ENCODE measurements at places on chromosomes 11 and 22. TPM values are rescaled to one million over a fixed set of nuclear protein-coding genes. Genes with fewer than 3 reads are reported as not detected.

Gene MED17
- polyA plus RNA-seq, result 10.4 TPM

Gene MS4A12
- polyA plus RNA-seq, result 0.10 TPM

Gene BAIAP2L2
- polyA plus RNA-seq, result 1.2 TPM

Gene NPAS4
- polyA plus RNA-seq, result 0.72 TPM

Gene ZDHHC8
- 32.2 TPM for polyA plus RNA-seq

Gene SDF2L1
- polyA plus RNA-seq, result 10.9 TPM

Gene MRPL21
- 57.2 TPM for polyA plus RNA-seq

Gene SIAE
- polyA plus RNA-seq, result 42.1 TPM

Gene PTPRCAP
- 0.27 TPM for polyA plus RNA-seq

Gene E2F8
- polyA plus RNA-seq, result 2.0 TPM

Gene ALG12
- 5.5 TPM for polyA plus RNA-seq

Gene CASP1
- polyA plus RNA-seq, result 15.4 TPM

Gene SHANK2
- 0.37 TPM for polyA plus RNA-seq

Gene PHF21A
- 18.5 TPM for polyA plus RNA-seq

Gene HOATZ
- polyA plus RNA-seq, result not detected

DNA sequence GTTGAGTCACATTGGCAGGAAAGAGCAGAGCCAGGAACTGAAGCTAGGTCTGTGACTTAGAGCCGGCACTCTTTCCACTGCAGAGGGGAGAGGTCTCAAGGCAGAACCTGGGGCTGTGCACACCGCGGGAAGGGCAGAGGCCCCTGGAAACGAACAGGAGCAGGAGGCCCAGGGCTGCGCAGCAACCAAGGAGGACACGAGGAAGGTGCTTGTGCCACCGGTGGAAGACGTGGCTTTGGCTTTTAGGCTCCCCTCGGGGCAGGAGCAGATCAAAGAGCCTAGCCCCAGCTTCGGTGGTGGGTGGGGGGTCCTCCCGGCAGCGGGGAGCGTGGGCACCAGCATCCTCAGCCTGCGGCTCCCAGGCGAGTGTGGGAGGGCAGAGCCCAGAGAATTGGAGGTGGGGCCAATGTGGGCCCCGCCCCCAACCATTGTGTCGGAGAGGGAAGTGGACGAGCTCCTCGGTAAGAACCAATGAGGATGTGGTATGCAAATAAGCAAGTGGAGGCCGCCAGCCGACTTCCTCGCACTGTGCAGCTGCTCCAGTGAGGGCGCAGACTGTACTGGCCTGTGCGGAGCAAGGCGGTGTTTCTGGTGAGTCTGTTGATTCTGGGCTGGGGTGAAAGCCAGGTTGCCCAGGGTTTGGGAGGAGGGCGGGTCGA, at the start of gene CCDC116:
CCDC116 (plus strand) TSS at position 524 of the 659 bp plus-strand sequence. CDS start 422 bp downstream, outside the sequence.
- DNase-seq, result no peak

GRCh38 chr11:11152877-11153276, 200.2 kb downstream of the CSNK2A3 start:
- no peak for DNase-seq

GRCh38 chr22:46276563-46276962, 8.8 kb downstream of the TTC38 start:
- no peak for DNase-seq

GRCh38 chr11:69358398-69359020, 64.6 kb downstream of the MYEOV start:
- DNase-seq, result no peak

- DNase-seq, result no peak
Measured at GRCh38 chr22:24353121-24353520, 74.3 kb upstream of the ADORA2A start.

- DNase-seq, result no peak
Measured at GRCh38 chr11:122715548-122716440, 60.3 kb downstream of the UBASH3B start.

DNA sequence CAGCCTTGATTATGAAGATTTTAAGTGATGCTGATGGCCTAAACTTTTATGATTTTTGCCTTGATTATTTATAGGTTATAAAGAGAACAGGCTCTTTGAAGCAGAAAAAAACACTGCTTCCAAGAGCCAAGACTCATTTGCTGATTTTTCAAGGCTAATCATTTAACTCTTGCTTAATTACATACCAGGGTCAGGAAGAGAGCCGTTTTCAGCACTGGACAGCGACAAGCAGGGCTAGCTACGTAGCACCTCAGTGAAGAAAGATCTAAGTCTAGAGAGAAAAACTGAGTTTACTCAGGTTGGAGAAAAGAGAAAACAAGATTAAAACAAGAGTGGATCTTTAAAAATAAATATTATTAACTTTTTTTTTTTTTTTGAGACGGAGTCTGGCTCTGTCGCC, 615.4 kb upstream of the B3GAT1 start:
- DNase-seq, result no peak

GRCh38 chr11:65169164-65169641, 830 bp upstream of the SPDYC start:
- DNase-seq, result no peak

GRCh38 chr11:2428322-2428795, 16.0 kb downstream of the TRPM5 start:
- no peak for DNase-seq

GRCh38 chr22:43150731-43151206, 590 bp upstream of the TSPO start:
- no peak for DNase-seq

GRCh38 chr22:27995801-27996528, 76.9 kb upstream of the PITPNB start:
- no peak for DNase-seq

GRCh38 chr11:61963016-61963281, 4.5 kb downstream of the FTH1 start:
- DNase-seq, result no peak

DNA sequence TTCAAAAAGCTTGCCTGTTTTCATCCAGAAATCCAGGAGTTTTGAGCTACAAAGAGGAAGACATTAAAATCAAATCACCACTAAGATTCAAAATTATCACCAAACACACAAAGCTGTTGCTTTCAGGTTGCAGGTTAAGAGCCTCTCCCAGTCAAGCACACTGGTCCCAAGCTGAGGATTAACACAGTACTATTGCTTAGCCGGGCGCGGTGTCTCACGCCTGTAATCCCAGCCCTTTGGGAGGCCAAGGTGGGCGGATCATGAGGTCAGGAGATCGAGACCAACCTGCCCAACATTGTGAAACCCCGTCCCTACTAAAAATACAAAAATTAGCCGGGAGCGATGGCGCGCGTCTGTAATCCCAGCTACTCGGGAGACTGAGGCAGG, 1165.1 kb downstream of the LRRC4C start:
- no peak for DNase-seq

DNA sequence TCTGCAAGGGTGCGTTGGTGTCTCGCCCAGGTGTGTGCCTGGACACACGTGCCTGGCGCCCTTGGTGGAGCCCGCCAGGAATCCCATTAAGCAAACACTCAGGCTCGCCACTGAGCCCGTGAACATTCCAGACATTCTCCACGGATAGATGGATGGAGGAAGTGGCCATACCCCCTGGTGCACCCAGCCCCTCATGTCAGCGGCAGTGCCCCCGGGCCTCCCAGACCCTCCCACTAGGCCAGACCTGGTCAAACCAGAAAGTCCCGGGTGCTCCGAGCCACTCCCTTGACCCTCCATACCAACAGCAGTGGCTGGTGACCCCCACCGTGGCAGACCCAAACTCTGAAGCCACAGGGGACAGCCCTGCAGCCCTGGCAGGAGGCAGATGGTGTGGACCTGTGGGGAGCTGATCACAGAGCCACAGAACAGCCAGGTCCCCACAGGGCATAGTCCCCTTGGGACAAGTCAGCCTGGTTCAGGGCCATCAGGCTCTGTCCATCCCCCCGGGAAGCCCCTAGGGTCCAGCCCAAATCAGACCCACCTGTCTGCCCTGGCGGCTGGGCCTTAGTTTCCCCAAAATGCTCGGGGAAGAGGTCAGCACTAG, 1.9 kb downstream of the EPS8L2 start:
- no peak for DNase-seq

- DNase-seq, result no peak
Measured at GRCh38 chr11:70443773-70444030, 45.4 kb downstream of the CTTN start.

- DNase-seq, result no peak
Measured at GRCh38 chr22:22242488-22242887, 2.1 kb upstream of the VPREB1 start.

- no peak for DNase-seq
Measured at GRCh38 chr11:910044-910588, 494 bp downstream of the CHID1 start.

DNA sequence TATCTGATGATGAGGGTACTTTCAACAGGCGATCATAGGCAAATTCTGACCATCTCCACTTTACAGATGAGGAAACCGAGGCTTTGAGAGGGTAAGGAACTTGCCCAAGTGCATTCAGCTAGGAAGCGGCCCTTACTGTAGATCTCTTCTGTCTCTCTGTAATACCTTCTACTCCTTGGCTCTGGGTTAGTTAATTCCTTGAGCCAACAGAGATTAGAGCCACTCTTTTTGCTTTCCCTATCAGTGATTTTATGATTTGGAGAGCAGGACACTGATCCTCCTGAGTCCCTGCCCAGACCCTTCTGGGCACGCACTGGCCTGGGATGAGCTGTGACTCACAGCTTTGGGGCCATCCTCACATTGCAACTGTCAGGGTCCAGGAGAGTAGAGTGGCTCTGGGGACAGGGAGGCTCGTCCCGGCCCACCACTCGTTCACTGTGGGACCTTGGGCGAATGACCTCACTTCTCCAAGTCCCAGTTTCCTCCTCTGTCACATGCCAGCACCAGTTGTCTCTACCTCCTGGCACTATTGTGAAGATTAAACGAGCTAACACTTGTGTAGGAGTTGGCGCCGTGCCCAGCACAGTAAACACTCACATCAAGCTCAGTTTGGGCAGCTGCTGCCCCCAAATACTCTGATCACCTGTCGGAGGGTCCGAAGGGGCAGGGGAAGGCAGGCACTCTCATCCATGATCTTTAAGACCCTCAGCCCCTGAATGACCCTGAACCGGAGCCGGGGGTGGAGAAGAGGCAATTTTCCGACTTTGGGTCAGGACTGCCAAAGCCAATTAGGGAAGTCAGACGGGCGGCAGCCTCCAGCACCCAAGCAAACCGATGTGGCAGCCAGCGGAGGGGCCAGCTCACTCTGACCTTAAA, 235.0 kb downstream of the MIAT start:
- no peak for DNase-seq

DNA sequence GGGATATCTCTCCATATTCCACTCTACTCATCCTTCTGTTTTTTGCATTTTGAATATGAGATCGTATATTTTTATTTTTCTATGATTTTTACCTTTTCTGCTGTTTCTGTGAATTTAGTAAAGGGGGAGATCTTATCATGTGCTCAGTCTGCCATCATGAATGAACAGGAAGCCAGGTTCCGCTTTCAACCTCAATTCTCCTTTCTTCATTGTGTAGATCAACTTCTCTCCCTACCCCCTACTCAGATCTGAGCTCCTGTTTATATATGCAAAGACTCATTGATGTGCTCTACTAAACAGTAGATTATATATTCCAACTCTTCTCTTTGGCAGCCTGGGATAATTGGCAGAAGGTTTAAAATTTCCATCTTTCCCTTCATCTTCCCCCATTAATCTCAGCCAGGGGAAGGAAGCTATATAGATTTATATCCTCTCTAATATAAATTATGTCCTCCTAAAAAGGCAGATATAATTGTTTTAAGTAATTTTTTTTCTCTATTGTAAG, 336.7 kb upstream of the PLET1 start:
- no peak for DNase-seq

DNA sequence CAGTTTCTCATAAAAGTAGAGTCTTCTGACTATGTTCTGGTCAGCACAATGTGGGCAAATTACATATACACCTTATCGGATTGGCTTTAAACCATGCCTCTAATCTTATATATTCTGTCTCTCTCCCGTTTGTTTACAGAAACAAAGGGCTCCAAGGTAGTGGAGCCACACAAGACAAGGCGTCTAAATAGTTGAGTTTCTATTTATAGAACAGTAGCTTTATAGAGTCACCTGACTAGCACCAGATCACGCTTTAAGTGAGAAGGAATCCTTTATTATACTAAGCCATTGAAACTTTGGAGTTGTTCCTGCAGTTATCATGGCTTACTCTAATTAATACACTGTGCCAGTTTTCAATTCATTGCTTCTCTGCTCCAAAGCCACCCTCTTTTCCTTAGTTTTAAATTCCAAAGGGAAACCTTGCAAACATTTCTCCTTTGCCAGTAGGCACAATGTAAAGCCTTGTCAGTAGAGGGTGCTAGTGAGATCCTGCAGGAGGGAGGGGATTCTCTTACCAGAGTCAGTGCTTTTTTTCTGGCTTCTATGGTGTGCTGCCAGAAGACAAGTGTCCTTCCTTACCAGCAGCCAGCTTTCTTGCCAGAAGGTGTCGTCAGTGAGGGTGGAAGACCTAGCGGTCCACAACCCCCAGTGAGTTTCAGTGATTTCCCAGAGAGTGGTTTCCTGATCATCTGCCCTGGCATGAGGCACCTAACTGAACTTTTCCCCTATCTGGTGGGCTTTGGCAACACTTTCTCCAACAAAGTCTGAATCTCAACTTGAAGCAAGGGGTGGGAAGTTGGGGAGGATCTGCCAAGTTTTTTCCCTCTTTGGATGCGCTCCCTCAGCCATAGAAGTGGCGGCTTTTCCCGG, 71.7 kb downstream of the RAB38 start:
- no peak for DNase-seq

DNA sequence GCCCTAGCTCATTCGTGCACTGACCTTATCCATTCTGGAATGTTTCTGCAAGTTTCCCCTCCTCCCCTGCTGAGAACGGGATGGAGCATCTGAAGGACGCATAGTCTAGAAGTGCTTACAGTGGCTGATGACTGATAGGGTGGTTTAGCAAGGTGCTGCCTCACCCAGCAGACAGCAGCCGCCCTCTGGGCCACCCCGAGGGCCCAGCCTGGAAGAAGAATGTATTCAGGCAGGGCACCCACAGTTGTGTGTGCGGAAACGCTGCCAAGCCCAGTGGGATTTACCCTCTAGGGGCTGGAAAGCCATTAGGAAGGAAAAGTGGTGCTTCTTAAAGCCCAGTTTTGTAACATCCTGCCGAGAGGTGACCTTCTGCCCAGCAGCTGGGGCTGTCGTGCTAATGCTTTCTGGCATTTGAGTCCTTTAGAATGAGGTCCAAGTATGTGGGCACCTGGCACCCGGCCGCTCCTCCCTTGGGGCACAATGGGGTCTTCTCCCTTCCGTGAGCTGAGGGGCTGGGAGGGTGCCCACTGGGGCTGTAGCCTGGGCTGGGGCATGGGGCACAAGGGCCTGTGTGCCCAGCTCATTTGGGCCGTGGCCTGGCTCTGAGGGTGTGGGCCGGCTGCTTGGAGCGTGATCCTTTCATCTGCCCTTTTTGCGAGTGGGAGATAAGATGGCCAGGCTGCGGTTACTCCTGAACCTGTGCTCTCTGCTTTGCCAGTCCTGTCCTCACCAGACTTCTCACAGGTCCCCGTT, 14.4 kb downstream of the FBLN1 start:
- no peak for DNase-seq

Measured in BJ (cell line).